AG10803 (cell line): ENCODE measurements at places on chromosomes 2 and 18.

DNA sequence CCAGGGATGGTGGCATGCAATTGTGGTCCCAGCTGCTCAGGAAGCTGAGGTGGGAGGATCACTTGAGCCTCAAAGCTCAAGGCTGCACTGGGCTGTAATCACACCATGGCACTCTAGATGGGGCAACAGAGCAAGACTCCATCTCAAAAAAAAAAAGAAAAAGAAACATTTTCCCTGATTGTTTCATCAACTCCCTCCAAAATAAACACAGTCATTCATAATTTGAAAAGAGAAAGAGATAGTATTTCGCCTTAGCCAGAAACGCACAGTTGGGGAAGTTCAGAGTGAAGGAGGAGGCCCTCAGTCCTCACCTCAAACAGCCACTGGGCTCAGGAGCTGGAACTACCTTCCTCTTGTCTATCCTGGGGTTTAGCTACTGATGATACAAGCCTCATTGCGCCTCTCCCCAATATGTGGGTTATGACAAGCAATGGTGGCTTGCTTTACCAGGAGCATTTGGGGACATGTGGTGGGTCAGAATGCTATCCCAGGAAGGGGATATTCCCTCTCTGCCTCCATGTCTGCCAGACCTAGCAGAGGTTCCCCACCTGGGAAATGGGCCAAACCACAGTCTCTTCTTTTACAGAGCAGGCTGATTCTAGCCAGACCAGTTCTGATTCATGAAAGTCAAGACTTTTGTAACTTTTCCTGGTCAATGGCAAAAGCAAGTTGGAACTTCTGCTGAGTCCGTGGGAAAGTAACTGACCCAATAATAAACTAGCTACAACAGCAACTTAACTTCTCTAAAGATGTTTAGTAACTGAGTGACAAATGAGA, 22.2 kb upstream of the TMEM87B start:
- DNase-seq, result peak; percentile 63

DNA sequence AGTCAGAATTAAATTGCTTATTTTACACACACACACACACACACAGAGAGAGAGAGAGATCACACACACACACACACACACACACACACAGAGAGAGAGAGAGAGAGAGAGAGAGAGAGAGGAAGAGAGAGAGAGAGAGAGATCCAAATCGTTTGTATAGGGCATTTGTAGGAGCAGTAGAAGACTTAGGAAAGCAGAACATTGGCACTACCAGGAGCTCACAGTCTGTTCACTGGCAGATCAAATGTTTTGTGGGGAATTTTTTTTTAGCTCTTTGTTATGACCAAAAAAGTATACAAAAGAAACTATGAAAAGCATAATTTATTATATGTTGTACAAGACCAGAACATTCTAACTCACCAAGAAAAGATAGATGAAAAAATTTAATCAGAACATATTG, 81.8 kb downstream of the MBD5 start:
- no peak for DNase-seq

DNA sequence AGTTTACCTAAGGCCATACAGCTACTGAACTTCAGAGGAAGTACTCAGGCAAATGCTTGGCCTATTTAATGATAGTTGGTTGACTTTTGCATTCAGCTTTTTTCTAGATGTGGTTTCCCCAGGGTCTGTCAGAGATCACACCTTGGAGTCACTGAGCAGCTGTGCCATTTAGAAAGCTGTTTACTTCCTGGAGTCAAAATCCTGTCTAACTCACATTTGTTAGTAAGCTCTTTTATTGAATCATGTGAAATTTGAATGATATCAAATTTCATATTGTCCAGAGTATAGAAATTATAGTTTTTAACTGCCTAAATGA, 7.6 kb upstream of the TRIB2 start:
- no peak for DNase-seq

GRCh38 chr2:64139956-64140355, 4.3 kb downstream of the PELI1 start:
- DNase-seq, result peak; percentile 34

DNA sequence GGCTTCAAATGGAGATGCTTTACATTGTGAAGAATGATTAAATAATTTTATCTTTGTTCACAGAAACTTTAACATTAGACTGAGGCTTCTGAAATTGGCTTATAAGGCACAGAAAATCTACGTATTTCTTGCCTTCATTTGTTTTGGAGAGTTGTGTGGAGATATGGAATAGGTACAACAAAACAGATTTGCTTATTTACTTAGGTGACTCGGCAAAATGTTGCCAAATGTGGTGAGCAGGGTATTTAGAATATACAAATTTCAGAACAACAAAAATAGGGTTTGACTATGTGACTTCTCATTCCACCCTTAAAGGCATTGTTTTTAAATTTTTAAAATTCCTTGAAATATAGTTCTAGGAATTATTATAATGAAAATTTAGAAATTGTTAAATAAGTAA, 134.2 kb downstream of the KCNJ3 start:
- no peak for DNase-seq

GRCh38 chr2:25421289-25421688, 79.6 kb upstream of the DNMT3A start:
- DNase-seq, result no peak

DNA sequence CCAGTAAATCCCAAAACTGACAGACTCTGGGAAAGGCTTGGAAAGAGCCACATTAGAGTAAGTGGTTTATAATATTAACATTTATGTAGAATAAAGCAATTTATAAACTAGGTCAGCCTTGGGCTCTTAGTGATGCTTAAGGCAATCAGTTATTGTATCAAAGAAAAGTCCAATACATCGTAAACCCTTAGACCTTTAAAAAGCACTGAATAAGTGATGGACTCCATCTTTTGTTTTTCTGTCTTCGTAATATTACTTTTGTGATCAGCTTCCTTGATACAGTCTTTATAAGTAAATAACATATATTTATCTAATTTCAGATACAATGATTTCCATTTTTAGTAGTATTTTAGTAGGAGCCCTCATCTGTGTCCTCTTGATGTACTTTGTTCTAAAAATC, 28.7 kb downstream of the DDX1 start:
- DNase-seq, result no peak

GRCh38 chr18:41923446-41923845, 31.6 kb upstream of the PIK3C3 start:
- DNase-seq, result no peak
